RPMI7951 (cell line): ENCODE measurements at places on chromosomes 2 and 18.

DNA sequence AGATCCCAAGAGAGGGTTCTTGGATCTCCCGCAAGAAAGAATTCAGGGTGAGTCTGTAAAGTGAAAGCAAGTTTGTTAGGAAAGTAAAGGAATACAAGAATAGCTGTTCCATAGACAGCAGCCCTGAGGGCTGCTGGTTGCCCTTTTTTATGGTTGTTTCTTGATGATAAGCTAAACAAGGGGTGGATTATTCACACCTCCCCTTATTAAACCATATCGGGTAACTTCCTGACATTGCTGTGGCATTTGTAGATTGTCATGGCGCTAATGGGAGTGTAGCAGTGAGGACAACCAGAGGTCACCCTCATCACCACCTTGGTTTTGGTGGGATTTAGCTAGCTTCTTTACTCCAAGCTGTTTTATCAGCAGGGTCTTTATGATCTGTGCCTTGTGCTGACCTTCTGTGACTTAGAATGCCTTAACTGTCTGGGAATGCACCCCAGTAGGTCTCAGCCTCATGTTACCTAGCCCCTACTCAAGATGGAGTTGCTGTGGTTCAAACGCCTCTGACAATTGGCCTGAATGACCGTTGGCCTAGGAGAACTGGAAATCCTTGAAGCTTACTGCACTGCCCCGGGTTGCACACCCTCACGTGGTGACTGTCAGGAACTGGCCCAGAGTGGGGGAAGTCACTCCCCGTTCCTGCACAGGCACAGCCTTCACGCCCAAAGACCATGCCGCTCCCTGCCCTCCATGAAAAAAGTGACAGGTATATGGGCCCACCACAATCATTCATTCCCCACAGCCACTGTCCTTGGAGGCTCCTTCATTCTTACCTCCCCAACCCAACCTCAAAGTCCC, 136.9 kb downstream of the SEPTIN10 start:
- DNase-seq = peak; percentile 32

GRCh38 chr2:68295516-68295915, 24.2 kb downstream of the CNRIP1 start:
- no peak for DNase-seq

- peak; percentile 7 for DNase-seq
These were observed 653 bp downstream of the MRPS9 start for GRCh38 chr2:105038383-105039061.

GRCh38 chr2:217402761-217403383, 543.0 kb upstream of the TNP1 start:
- peak; percentile 31 for DNase-seq

DNA sequence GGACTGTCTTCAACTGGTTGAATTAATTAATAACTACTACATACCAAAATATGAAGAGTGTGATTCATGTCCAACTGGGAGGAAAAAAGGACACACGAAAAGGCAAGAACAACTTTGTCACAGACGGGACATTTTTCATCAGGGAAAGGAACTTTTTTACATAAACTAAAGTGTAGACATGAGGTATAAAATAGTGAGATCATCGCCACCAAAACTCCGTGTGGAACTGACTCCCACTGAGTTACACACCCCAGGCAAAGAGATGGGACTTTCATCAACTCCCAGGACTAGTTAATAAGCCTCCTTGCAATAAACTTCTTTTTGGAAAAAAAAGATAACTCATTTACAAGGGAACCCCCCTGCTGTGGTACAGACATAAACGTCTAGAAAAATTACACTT, 12.9 kb upstream of the NMI start:
- DNase-seq = no peak

GRCh38 chr2:9334761-9335160, 88.6 kb downstream of the ITGB1BP1 start:
- no peak for DNase-seq

- DNase-seq = no peak
These were observed 740.7 kb downstream of the DPP10 start for GRCh38 chr2:115183144-115183543.

- no peak for DNase-seq
These were observed 159.3 kb downstream of the GFPT1 start for GRCh38 chr2:69227716-69228115.

DNA sequence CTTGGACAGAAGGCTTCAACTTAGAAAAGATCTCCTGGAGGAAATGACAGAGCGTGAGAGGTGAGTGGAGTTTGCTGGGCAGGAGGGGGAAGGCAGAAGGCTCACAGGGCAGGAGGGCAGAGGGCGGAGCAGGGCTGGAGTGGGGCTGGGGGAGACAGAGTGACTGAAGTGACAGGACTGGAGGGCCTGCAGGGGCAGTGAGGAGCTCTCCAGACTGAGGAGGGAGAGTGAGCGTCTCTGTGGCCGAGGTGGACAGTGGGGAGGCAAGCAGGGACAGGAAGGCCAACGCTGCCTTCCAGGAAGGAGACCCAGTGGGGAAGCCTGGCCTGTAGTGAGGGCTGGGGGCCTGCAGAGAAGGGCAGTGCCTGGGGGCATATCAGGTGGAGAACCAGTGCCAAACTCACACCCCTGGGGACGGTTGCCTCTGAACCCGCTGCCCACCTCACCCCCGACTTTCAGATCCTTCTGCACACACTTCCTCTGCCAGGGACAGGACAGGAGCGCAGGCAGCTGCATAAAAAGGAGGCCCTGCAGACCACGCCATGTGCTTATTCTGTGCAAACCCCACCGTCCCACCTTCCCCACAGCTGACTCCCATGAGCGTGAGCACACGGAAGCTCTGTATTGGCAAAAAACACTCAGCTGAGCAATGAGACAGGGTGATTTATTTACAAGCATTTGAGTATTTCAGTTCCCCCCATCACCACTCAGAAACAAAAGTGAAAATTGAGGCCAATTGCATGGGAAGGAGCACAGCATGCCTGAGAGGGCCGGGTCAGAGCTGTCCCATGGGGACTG, 244.3 kb downstream of the FAM210A start:
- DNase-seq = no peak

DNA sequence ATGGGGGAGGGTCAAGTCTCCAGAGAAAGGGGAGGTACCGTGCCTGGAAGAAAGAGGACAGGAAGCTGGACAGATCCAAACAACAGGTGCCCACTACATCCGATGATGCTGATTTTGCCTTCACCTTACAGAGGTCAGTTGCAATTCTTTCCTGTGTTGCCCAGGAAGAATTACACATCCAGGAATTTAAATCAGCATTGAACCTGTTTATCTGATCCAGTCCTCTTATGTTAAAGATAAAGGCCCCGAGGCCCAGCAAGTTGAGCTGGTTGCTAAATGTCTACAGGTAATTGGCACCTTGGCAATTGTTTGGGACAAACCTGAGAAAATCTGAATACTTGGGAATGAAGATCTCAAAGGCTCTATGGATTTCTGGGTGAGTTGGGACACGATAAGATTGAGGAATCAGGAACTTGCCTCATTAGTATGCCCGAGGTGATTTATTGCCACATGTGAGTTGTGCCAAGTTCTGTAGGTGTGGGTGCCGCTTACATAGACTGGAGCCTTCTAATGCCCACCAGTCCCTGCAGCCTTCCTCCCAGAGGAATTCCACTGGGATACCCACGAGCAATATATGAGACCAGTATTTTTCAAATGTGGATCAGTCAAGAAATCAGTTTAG, 6.9 kb upstream of the CNNM4 start:
- no peak for DNase-seq

DNA sequence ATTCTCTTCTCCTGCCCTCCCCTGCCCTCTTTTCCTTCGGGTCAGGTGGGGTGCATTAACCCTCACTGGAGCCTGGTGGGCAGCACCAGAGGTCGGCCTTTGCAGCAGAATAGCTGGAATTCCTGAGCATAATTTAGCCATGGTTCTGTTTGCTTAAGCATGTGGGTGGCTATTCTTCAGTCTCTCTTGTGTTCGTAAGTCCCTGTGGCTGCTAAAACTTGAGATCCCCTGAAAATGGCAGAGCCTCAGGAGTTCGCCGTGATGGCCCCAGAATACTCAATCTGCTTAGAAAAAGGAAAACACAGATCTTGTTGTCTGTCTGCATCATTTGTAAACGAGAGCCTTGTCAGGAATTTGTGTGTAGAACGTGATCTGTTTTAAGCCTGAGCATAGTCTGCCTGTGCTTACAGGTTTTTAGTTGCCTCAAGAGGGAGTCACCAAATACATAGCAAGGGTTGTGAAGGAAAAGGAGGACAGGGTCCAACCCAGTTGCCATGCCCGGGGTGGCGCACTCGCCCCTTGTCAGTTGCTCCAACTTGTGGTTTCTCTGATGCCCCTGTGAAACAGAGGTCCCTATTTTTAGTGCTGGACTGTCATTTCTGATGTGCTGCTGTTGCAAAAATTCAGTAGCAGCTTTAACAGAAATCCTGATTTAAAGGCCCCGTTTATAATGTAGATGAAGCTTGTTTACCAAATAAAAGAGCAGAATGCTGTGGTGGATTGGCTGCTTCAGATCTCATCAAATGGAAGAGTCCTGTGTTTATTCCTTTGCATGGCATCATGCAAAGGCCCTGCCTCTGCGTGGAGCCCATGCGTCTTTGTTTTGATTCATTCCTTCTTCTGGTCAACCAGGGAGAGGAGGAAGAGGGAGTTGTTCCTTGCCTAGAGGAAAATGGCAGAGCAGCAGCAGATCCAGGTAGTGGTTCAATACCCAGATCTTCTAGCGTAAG, 74.8 kb downstream of the WDSUB1 start:
- no peak for DNase-seq

- no peak for DNase-seq
These were observed 640.9 kb upstream of the SETBP1 start for GRCh38 chr18:44039826-44040225.

- no peak for DNase-seq
These were observed 477 bp downstream of the ACVR1 start for GRCh38 chr2:157875641-157876065.

DNA sequence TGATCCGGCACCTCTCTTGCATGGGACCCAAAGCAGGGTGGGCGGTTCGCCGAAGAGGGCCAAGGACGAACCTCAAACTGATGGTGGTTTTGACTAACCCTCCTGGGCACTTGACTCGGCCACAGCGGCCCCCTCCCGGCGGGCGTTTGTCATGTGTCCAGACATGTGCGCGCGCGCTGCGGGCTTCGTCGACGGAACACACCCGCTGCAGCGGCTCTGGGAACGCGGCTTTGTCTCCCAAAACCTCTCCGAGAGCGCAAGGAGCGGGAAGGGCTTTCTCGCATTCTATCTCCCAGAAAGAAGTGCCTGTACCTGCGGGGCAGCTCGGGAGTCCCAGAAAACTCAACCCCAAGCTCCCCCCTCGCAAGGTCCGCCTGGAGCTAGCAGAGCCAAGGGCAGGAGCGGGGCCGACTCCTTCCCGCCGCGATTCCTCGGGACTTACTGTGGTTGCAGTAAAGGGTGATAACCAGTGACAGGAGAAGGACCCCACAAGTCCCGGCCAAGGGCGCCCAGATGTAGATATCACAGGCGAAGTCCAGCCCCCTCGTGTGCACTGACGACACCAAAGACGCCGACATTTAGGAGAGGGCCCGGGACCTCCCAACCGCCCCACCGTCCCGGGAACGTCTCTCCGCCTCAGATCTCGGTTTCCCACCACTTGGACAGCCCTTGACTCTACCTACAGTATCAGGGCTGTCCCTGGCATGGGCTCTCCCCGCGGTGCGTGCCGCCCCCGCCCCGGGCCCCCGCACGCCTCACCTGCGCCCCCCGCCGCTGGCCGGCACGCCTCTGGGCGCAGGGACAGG, 1.6 kb downstream of the CD8A start:
- DNase-seq = no peak

DNA sequence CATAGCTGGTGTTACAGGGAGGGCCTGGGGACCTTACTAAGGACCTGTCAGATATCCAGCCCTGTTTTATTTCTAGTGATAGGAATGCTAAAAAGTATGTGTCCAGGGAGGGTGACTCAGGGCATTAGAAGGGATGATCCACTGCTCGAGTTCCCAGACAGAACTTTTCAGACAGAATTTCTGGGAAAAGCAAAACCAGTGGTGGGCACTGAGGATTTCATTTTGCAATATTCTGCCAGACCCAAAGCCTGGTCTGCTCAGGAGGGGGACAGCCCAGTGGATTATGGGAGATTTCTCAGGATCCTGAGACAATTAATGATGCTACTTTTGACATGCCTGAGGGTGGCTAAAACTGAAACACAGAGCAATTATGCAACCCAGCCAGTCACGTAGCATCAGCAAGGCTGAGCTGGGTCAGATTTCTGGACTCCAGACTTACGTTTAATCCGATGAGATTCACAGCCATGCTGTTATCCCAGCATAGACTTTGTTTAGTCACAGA, 4.7 kb upstream of the KCNE4 start:
- peak; percentile 86 for DNase-seq

- DNase-seq = no peak
These were observed 43.9 kb downstream of the SOX11 start for GRCh38 chr2:5736050-5736449.

DNA sequence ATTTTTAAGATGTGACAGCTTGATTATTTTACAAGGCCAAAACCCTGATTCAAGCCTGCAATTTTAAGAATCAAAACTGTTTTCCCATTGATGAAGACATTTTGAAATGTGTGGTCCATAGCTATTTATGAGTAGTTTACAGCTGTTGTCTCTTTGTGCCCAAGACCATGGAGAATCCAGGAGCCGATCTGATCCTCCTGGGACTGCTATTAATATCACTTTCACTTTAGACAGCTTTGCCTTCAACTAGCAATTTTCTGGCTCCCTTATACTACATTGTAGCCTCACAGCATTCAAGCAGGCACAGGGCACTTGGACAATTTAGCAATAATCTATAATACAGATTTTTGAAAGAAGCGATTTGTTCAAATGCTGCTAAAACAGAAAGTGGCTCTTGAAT, 172.9 kb downstream of the SLC8A1 start:
- peak; percentile 71 for DNase-seq

DNA sequence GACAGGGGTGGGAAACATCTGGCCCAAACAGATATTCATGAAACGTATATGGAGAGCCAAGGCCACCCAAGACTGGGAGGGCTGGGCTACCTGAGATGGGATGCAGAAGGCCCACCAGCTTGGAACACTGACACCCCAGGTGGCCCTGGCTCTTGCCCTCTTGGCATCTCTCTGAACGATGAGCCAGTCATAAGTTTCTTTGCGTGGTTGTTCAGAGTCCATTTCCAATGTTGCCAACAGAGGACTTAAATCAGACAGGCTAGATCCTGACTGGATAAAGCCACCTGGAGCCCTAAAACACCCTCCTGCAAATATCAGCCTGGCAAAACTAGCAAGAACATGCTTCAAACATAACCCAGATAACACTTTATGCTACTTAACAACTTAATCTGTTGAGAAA, 42.6 kb downstream of the LPIN2 start:
- DNase-seq = no peak

DNA sequence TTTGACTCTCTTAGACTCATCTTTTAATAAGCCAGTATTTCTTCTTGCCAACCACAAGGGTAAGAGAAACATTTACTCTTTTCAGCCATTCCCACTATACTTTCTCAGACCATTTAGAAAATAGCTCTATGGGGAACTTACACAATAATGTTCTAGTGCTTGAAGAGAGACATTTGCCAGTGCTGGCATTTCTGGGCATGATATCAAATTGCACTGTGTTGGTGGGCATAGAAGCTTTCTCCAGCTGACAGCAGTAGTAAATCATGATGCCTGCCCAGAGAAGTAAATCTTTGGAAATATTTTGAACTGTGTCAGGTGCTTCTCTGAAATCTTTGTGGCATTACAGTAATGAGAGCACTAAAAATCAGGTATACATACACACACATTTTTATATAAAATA, 346.6 kb downstream of the CBLN2 start:
- DNase-seq = no peak

- no peak for DNase-seq
These were observed 208.4 kb downstream of the TNS1 start for GRCh38 chr2:217794133-217794986.

GRCh38 chr18:26436176-26437051, 111.9 kb downstream of the KCTD1 start:
- DNase-seq = peak; percentile 71

GRCh38 chr18:49025767-49026500, 75.2 kb upstream of the SMAD7 start:
- DNase-seq = no peak
